ENCODE measurements at places on chromosomes 5 and 9.

DNA sequence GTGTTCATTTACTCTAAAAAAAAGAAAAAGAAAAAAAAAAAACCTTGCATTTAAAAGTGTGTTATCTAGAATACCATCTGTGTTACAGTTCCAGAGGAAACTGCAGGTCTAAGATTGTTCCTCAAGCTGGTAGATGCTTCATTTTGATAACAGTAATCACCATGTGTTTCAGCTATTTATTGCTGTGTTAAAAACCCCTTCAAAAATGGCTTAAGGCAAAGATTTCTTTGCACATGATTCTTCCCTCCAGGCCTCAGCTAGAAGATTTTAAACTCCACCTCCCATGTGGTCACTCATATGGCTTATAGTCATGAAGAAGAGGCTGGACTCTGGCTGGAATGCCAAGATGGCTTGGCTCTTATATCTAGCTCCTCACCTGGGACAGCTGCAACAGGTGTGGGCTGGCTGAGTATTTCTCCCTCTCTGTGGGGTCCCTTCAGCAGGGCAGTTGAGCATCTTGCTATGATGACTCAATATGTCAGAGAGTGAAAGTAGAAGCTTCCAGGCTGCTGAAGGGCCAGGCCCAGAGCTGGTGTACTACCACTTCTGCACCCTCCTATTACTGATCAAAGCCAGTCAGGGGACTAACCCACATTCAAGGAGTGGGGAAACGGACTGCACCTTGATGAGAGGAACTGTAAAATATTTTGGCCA is 920.4 kb upstream of the DMAC1 start:
- no peak for DNase-seq

DNA sequence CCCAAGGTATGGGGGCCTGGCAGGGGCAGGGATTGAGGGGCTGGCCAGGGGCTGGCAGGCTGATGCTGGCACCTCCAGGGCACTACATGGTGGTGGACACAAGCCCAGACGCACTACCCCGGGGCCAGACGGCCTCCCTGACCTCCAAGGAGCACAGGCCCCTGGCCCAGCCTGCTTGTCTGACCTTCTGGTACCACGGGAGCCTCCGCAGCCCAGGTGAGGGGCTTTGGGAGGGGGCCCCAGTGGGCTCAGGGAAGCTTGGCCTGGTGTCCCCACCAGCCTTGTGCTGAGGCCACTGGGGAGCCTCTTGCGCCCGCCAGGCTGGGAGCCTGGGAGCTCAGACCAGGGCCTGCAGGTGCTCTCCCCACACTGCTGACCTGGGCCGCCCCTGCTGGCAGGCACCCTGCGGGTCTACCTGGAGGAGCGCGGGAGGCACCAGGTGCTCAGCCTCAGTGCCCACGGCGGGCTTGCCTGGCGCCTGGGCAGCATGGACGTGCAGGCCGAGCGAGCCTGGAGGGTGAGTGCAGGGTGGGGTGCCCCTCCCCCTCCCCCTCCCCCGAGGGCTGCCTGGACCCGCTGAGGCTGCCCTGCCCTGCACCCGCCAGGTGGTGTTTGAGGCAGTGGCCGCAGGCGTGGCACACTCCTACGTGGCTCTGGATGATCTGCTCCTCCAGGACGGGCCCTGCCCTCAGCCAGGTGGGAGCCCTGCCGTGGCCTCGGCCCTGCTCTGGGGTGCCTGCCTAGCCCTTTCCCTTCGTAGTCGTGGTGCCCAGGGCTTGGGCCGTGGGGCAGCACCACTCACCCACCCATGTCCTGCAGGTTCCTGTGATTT is 5.7 kb downstream of the MAMDC4 start:
- DNase-seq, result no peak

- no peak for DNase-seq
Measured at GRCh38 chr9:94934816-94935328, 208.4 kb downstream of the AOPEP start.

GRCh38 chr5:174159327-174160114 is 114.0 kb downstream of the NSG2 start:
- no peak for DNase-seq

DNA sequence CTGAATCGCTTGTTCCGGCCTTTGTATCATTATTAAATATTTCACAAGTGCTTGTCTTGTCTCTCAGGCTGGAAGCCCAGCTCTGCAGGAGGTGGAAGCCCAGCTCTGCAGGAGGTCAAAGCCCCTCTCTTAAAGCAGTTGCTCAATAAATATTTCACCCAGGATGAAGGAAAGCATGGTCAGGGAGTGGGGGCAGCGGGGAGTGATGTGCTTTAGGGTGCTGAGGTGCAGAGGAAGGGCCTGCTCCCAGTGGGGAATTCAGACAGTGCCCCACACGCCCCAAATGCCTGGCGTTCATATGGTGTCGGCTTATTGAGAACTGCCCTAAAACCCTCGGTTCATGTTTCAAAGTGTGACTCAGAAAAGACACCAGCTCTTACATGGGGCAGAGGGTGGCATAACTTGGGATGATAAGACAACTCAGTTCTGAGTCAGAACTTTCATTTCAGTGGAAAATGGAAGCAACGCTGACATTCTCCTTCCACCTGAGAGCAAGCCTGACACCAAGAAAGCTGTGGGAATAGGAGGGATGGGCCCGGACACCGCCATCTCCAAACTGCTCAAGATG is 114.3 kb upstream of the DAP start:
- no peak for DNase-seq

DNA sequence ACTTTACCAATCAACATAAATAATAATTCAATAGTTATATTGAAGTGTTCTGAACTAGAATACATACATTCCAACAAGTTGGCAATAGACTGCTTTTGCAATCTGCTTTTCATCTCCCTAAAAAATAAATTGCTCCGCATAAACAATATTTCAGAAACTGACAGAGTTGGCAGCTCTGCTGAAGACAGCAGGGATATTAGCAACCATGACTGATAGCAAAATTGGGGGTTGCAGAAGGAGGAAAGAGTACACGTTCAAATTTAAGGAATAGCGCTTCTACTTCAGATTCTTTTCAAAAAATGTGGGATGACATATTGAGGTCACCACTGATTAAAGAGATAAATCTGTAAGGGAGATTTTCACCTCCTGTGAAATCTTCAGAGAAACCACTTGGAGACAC is 521.2 kb downstream of the DTWD2 start:
- no peak for DNase-seq

DNA sequence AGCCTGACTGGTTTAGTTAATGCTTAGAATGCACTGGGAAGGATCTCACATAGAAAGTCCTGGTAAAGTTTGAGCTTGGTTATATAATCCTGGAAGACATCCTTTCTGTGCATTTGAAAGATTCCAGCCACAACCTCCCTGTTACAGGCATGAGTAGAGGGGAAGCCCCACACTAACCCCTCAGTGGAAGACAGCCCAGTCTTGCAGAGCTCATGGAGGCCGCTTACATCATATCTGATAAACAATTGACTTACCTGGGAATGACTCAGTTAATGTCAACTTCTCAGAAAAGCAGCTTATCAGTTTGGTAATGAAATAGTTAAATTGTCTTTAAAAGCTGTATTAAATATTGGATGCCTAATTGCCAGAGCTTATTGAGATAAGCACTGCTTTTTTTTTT is 28.1 kb upstream of the PDE8B start:
- DNase-seq, result no peak

GRCh38 chr9:36031774-36032555 is 4.7 kb upstream of the RECK start:
- DNase-seq, result no peak

- no peak for DNase-seq
Measured at GRCh38 chr9:130557077-130557468, 22.3 kb upstream of the FUBP3 start.

DNA sequence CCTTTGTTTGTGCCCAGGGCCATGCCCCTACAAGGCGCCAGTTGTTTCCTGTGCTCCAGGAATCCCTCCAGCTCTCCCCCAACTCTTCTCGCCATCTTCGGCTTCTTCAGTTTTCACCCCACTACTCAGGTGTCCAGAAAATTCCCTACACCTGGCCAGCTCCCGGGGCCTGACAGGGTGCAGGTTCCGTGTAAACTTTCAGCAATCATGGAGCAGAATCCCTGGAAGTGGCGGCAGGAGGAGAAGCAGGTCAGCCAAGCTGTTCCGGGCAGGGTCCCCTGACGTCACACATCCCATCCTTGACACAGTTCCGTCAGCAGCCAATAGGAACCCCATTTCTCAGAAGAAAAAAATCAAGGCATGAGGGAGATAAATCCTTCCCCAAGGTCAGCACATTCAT is 12.2 kb upstream of the ADGRD2 start:
- no peak for DNase-seq

GRCh38 chr9:137064880-137065164 is 5.5 kb downstream of the SAPCD2 start:
- DNase-seq, result no peak

DNA sequence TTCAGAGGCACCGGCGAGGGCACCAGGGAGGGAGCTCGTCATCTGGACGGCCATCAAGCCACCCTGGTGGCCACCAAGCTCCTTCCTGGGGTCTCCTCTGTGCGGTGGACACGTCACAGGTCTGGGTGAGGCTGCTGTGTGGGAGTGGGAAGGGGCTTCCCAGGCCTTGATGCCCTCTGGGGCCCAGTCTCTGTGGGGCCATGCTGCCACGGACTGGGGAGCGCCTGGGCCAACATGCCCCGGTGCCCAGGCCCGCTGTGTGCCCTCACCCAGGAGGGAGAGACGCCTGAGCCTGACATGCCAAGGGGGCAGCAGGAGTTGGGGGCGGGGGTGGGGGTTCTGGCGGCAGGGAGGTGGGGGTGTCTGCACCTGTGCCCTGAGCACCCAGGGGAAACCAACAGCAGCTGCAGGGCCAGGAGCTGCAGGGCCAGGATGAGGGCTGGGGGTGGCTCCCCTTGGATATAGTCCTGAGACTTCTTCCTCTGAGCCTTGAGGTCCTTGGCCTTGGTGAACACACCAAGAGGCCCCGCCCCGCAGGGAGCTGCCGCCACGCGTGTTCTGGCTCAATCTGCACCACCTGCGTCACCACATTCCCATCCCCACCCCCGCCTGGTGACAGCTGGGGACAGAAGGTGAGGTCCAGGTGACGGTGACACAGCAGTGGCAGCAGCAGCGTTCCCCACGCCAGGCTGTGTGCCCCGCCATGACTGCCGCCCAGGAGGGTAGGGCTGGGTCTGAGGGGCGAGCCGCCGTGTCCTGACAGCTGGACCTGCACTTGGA is 15.3 kb upstream of the SEC16A start:
- DNase-seq, result no peak

DNA sequence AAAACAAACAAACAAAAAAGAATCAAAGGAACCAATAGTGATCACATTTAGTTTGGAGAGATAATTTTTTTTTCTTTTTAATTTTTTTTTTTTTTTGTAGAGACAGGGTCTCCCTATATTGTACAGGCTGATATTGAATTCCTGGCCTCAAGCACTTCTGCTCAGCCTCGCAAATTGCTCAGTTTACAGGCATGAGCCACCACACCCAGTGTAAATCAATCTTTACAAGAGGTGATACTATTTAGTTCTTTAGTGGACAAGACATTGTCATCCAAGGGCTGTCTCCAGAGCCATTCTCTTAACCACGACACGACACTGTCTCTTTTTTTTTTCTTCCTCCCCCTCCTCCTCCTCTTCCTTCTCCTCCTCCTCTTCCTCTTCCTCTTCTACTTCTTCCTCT is 29.6 kb downstream of the ERAP2 start:
- DNase-seq, result no peak

DNA sequence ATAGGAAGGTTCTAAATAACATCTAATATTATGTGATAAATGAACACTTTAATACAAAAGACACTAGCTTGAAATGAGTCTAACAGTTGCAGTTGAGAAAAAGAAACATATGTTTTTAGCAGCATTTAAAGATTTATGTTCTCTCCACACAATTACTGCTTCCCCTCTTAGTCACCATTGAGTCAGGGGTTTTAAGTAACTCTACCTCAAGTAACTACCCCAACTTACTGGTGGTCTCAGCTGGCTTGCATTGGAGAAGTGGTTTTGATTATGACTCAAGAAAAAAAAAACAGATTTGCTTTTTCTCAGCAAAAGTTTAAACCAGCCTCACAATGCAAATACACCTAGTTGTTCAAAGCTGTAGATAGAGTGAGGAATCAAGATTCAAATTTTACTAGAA is 1216.5 kb upstream of the CDH9 start:
- DNase-seq, result no peak

- DNase-seq, result no peak
Measured at GRCh38 chr5:27701931-27702903, 663.8 kb upstream of the CDH9 start.

DNA sequence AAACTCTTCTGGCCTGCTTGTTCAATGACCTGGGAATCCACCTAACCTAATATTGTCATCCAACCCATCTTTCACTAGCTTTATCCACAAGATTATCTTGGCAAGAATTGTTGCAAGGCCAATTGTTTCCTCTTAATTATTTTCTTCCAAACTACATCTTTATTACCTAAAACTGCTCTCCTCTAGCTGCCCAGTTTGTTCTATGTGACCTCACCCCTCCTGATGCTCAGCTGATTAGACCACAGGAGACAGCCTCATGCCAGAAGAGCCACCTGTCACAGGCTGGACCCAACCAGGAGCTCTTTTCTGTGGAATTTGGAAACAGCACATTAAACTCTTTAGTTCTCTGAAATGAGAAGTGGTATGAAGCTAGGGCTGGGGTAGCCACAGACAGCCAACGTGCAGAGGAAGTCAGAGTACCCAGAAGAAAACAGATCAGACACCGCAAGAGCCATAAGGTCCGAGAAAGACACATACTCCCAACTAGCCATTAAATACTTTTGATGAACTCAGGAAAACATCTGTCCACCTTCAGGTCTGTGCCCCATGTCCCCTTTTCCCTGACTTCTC is 12.0 kb downstream of the SAXO1 start:
- no peak for DNase-seq

GRCh38 chr5:167835146-167835545 is 456.3 kb upstream of the WWC1 start:
- DNase-seq, result no peak

DNA sequence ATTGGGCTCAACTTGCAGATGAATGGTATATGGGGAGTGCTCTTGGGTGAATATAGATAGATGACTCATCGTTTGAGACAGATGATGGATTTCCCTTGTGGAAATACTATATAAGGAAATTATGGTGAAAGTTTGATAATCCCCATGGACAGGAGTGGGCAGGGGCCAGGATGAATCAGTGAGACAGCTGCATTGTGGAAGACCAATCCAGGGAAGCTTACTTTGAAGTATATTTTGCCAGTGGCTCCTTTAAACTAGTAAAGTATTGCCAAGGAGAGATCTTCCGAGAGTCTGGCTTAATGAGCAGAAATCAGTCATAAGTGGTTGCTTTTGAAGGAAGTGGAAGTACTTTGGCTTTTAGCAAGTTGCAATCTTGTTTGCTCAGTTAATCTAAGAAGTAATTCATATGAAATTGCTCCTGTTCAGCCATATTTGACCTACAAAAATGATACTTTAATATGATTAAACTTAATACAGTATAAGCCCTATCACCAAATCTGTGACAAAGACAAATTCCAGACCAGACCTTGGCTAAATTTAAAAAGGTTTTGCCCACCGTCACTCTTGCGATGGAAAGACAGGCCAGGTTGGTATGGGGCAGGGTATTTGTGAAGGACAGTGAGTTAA is 9.3 kb upstream of the TNC start:
- no peak for DNase-seq

Data from stimulated activated CD8-positive, alpha-beta memory T cell treated with anti-CD3 and anti-CD28 coated beads, Interleukin-2, amount 100 ng/mL, for 1 hour (primary cell).